Stimulated activated CD4-positive, alpha-beta T cell treated with anti-CD3 and anti-CD28 coated beads, Interleukin-2, amount 100 ng/mL, for 48 hours (primary cell): ENCODE measurements at places on chromosomes 6 and 20.

- DNase-seq: no peak
Measured at GRCh38 chr20:10433014-10433622, 904 bp downstream of the MKKS start.

DNA sequence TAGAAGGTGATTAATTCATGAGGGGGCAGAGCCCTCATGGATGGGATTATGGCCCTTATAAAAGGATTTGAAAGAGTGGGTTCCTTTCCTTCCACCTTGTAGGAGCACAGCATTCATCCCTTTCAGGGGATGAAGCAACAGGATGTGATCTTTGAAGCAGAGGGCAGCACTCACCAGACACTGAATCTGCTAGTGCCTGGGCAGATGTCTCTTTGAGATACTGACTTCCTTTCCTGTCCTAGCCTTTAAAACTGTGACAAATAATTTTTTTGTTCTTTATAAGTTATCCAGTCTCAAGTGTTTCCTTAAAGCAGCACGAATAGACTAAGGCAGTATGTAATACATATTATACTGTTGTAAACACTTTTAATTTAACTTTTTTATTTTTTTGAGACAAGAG, 538.6 kb upstream of the RNF217 start:
- no peak for DNase-seq

- no peak for DNase-seq
Measured at GRCh38 chr6:63724721-63725120, 89.1 kb downstream of the PHF3 start.

DNA sequence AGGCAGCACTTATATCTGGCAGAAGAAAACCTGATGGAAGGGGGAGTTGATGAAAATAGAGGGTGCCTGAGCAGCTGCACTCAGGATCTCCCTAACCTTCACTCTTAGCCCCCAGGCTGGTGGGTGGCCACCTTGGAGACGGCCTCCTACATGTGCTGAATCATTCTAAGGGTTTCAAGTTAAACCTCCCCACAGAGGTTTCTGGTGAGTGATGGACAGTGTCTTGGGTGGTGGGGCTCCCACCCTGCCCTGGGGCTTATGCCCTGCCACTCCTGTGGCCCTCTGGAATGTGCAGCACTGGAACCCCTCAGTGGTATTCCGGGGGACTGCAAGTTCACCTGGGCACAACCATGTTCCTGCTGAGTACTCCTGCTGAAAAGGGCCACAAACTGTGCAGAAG, 357.2 kb downstream of the CD83 start:
- no peak for DNase-seq

DNA sequence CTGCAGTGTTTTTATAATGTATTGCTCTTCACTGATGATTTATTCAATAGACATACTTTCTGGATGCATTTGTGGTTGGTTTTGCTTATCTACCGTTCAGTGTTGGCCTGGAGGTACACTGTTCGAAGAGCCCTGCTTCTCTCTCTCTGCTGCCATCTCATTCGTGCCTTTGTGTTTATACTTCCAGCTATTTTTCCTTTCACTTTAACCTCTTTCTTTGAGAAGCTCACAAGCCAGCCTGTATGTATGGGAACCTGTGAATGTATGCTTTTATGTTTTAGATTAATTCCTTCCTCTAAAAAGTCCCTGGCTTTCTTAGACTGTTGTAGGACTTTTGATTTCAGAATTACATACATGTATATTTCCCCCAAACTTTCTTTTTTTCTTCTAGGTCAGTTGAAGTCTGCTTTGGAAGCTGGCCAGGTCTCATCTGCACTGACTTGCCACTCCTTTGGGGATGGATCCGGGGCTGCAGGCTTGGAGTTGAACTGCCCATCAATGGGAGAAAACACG, 83.0 kb downstream of the SCAND1 start:
- no peak for DNase-seq

GRCh38 chr20:13422637-13423036, 201.6 kb downstream of the ISM1 start:
- DNase-seq: no peak

DNA sequence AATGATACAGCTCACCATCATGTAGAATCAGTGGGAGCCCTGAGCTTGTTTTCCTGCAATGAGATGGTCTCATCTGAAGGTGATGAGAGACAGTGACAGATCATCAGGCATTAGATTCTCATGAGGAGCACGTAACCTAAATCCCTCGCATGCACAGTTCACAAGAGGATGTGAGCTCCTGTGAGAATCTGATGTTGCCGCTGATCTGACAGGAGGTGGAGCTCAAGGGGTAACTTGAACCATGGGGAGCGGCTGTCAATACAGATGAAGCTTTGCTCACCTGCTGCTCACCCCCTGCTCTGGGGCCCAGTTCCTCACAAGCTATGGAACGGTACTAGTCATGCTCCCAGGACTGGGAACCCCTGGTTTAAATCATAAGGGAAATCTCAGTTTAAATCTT, 89.2 kb downstream of the THBS2 start:
- no peak for DNase-seq

- no peak for DNase-seq
Measured at GRCh38 chr20:13353261-13353945, 132.3 kb downstream of the ISM1 start.

DNA sequence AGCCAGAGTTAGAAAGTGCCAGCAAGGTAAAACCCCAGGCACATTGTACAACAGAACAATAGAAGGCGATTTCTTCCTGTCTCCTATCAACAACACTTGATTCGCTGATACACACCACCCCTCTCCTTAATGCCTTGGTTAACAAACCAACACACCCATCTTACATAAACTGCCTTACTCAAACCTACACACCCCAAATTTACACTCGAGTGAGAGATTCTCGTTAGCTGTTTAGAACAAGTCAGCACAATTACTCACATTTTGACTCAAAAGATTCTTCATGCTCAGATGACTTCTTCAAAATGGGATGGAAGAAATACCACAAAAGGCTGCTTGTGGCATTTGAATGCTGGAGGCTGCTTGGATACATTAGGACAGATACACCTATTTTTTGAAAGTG, 80.0 kb upstream of the FOXQ1 start:
- no peak for DNase-seq

GRCh38 chr20:24165301-24166122, 176.9 kb upstream of the GGTLC1 start:
- no peak for DNase-seq

GRCh38 chr20:5077761-5078387, 41.9 kb downstream of the PCNA start:
- DNase-seq: no peak

GRCh38 chr20:2449386-2449785, 21.2 kb downstream of the SNRPB start:
- DNase-seq: no peak

DNA sequence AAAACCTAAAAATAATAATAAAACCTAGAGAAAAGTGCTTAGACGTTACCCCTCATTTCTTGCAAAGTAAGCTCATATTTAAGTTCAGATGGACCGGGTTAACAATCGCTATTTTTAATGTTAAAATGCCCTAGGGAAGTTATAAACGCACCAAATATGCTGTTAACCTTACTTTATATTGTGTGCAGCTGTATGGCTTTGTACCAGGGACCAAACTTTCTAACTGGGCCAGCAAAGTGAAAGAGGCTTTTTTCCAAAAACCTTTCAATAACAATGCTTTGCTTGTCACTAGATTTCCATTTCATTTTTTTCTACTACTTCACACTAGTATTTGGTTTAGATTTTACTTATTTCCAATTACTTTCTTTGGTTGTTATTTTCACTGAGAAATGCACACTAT, 248.5 kb downstream of the FOXC1 start:
- DNase-seq: no peak

GRCh38 chr6:141445928-141446628, 686.6 kb upstream of the GJE1 start:
- no peak for DNase-seq

- DNase-seq: no peak
Measured at GRCh38 chr6:13500915-13501314, 13.5 kb upstream of the GFOD1 start.

- no peak for DNase-seq
Measured at GRCh38 chr6:137698636-137699030, 168.4 kb upstream of the TNFAIP3 start.

- DNase-seq: no peak
Measured at GRCh38 chr6:131205481-131206244, 70.4 kb downstream of the AKAP7 start.

DNA sequence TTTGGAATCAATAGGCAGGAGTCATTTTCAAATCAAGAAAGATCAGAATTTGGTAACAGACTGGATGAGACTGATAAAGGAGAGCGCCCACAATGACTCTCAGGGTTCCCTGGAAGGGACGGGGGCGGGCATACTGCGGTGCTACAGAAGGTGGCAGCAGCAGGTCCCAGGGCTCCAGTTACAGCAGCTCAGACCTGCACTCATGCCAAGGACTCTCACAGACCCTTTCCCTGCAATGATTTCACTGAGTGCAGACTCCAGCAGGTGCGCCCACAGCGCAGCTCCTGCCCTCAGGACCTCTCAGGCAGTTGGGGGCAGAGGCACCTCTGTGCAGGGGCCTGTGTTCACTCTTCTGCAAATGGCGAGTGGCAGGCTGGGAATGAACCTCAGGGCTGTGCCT, 359.8 kb downstream of the ZFAND3 start:
- DNase-seq: no peak

GRCh38 chr6:6875818-6876470, 231.8 kb upstream of the RREB1 start:
- no peak for DNase-seq

DNA sequence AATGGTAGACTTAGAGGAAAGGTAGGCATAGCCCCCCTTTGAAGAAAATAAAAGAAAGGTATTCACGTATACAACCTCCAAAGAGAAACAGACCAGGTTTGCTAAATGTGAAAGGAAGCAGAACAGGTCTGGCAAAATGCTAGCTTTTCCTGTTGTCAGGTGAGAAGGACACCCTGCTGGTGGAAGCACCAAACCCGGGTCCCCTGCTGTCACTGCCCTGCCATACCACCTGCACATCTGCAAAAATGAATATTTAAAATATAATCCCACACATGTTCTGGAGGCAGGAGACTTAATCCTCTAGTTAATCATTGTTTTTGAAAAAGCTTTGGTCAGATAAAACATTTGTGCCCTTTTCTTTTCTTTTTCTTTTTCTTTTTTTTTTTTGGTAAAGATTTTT, 48.9 kb upstream of the OLIG3 start:
- DNase-seq: no peak

- no peak for DNase-seq
Measured at GRCh38 chr6:116102873-116103272, 2.2 kb downstream of the NT5DC1 start.

- no peak for DNase-seq
Measured at GRCh38 chr6:56839533-56840183, 115.2 kb upstream of the BEND6 start.

DNA sequence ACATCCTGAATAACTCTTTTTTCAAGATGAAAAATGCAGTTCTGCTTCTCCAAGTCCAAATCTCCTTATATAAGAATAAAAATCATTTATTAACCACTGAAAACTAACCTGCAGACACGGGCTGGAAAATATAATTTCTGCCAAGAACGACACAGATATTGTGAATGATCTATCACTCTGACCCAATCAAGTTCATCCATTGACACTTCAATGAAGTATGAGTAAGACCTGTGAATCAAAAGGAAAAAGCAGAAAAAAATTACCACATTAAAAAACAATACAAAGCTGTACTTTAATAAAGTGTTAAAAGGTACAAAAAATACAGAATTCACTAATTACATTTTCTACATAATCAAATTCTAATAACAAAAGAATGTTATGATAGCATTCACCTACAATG, 62.2 kb downstream of the BTBD9 start:
- no peak for DNase-seq

DNA sequence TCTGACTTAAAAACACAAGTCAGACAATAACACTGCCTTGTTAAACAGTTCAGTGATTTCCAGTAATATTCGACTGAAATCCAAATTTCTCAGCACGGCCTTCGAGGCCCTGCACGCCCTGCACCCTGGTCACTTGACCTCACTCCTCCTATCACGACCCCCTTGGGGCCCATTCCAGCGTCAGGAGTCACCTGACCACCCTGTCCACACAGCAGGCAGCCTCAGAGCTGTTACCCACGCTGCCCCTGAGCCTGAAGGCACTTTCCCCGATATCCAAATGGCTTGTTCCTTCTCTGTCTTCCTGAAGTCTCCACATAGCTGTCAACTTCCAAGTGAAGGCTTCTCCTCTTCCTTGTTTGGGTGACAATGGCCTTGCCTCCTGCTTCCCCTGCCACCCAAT, 33.1 kb upstream of the SMOC2 start:
- no peak for DNase-seq

- no peak for DNase-seq
Measured at GRCh38 chr20:24109008-24109407, 120.4 kb upstream of the GGTLC1 start.

DNA sequence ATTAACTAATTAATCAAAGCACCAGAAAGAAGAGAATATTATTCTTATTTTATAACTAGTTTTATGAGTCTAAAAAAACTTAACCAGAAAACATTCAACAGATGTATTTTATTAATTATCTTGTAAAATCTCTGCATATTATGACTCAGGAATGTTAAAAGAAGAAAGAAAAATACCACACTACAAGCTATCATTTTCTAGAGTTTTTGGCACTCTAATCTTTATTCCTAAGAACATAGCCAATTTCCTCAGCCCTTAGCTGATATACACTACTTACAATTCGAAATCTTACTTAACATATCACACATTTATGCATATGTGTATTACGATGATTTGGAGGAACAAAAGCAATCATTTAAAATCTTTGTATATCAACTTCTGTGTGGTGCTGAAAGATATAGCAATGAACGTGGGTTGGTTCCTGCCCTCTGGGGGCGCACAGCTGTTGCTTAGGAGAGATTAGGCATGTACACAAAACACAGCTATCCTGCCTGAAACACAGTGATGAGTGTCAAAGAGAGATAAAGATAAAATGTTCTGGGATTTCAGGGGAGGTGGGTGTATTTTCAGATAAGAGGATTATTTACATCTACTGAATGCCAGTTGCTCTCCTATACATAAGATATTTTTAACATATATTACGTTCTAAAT, 404.5 kb downstream of the SYNE1 start:
- no peak for DNase-seq

DNA sequence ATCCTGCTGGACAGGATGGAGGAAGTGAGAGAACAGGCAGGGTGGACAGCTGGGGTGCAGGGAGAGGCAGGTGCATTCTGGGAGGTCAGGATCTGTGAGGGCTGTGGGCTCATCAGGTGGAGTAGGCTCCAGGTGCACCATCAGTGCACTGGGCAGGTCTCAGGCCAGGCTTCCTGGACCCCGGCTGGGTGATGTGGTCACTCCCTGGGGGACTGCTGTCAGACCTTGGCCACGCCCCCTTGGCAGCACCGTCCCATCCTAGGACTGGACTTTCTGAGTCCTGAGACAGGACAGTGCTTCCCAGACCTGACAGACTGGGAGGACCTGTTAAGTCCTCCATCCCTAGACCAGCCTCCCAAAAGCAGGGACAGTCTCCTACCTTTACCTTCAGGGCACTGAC, 626.7 kb upstream of the DEFB115 start:
- no peak for DNase-seq

- DNase-seq: no peak
Measured at GRCh38 chr6:71478834-71479541, 190.4 kb downstream of the OGFRL1 start.

DNA sequence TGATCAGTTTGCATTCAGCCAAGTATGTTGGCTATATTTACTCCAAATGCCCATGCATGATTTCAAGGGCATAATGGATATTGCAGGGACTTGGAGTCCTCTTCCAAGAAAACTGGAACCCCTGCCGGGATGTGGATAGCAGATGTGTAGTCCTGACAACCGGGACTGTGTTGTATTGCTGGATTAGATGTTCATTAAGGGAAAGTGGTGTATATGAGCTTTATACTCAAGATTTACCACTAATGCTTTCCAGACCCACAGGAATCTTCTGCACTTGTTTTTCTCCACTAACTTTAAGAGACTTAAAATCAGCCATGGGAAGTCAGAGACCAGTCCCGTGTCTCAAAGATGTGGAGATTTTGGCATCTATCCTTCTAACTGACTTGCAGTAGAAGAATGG, 770.9 kb downstream of the HDGFL1 start:
- no peak for DNase-seq
